HTR-8/SVneo (cell line): ENCODE measurements at places on chromosomes 11 and 22.

- no peak for DNase-seq
Measured at GRCh38 chr11:24734742-24735237, 237.9 kb downstream of the LUZP2 start.

DNA sequence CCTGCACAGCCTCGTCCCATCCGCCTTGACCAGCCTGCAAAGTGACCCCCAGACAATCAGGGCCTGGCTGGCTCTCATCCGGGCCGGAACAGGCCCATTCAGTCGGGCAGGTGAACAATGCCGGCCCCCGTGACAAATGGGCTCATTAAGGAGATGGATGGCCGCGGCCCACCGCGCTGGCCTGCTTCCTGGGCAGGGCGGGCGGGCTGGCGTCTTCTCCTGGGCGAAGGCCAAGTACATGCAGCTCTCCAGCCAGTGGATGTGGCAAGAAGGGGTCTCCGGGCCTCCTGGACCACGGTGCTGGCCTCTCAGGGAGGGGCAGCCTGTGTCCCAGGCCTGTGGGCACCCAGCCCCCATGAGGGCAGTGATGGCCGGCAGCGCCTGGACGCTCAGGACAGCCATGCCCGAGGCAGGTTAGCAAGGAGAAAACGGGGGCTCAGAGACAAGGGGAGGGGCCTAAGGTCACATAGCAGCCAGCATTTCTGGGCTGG lies 1022.8 kb downstream of the BRD1 start:
- no peak for DNase-seq

GRCh38 chr11:117663821-117664220 lies 133.2 kb downstream of the DSCAML1 start:
- DNase-seq = no peak

DNA sequence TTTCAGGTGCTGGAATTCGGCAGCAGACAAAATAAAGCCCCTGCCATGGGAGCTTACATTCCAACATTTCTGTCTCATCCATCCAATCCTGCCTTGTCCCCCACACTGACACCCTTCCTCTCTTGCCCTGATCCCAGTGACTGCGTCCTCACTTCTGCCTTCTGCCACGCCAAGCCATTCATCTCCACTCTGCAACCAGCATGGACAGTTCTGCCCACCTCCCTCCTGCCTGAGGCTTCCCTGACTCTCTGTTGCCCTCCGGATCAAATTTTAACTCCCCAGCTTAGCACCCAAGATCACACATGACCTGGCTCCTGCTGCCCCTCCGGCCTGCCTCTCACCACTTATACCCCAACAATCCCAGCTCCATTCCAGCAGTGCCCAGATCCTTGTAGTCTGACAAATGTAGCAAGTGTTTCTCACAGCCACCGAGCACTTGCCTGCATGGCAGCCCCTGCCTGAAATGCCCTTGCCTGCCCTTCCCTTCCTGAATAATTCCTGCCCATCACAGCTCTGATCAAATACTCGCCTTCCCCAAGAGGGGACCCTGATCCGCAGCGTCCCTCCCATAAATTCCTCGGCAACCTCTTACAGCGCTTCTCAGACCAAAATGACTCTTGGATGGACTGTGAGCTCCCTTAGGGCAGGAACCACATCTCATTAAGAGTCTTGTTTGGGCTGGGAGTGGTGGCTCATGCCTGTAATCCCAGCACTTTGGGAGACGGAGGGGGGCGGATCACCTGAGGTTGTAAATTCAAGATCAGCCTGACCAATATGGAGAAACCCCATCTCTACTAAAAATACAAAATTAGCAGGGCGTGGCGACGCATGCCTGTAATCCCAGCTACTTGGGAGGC lies 2.3 kb downstream of the ACTN3 start:
- DNase-seq = no peak
